ENCODE measurements at places on chromosomes 11 and 22. TPM values are rescaled to one million over a fixed set of nuclear protein-coding genes. Genes with fewer than 3 reads are reported as not detected.

Gene PVALB
- total RNA-seq: not detected

Gene CCS
- total RNA-seq: 47.2 TPM

DNA sequence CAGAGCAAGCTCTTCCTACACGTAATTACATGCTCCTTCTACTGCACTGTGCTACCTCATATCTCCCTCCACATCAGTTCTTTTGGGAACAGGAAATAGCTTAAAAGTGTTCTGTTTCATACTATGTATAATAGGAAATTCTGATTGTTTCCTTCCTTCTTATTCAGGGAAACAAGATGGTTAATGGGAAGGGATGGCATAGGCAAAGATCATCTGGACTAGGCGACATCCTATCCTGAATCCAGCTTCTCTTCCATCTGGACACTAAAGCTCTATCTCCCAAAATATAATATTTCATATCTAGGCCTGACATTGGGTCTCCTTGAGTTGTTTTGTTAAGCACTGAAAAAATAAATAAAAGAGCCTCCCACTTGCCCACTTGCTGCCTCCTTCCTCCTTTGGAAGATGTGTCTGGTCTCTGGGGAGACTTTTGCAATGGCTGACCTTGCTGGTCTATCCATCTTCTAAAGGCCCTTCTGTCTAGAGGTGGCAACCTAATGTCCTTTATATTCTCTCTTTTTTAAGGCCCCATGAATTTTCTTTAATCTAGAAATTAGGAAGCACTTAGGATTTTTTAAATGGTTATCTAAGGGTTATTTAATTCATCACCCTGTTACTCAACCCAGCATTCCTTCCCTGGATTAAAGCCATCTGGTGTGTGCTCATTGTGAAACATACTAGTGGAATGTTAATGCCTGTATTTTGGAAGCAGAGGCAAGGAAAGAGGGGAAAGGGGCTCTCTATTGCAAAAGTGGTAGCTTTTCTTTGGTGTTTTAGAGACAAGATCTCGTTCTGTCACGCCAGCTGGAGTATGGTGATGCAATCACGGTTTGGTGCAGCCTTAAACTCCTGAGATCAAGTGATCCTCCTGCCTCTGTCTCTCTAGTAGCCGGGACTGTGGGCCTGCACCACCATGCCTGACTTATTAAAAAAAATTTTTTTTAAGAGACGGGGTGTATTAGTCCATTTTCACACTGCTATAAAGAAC lies 20.6 kb downstream of the CLMP start:
- H3K36me3 ChIP-seq: no peaks in the 10 kb centered on the region
- H3K4me1 ChIP-seq: peaks cover 41% of the 10 kb centered on the region
- H3K27me3 ChIP-seq: no peaks in the 10 kb centered on the region
- no peak overlapping the region for H3K4me3 ChIP-seq

DNA sequence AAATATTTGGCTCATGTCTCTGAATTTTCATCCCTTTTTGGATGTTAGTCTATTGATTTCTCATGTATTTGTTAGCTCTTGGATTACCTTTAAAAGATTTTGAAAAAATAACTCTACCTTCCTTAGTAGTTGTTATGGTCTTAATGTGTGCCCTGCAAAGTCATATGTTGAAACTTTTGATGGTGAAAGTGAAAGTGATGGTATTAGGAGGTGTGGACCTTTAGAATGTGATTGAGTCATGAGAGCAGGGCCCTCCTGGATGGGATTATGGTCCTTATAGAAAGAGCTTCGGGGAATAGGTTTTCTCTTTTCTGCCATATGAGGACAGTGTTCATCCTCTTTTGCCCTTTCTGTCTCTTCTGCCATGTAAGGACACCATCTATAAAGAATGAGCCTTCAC lies 33.6 kb upstream of the MPPED2 start:
- no peaks in the 10 kb centered on the region for H3K4me1 ChIP-seq
- no peaks in the 10 kb centered on the region for H3K36me3 ChIP-seq
- no peak for DNase-seq

GRCh38 chr11:133581091-133581490 lies 48.8 kb upstream of the OPCML start:
- no peak for DNase-seq
- peaks cover 23% of the 10 kb centered on the region for H3K27me3 ChIP-seq
- no peak overlapping the region for H3K27ac ChIP-seq
- no peak overlapping the region for H3K4me3 ChIP-seq
- H3K36me3 ChIP-seq: no peaks in the 10 kb centered on the region
- H3K4me1 ChIP-seq: no peaks in the 10 kb centered on the region

GRCh38 chr11:83020942-83021779 lies 50.5 kb downstream of the RAB30 start:
- DNase-seq: no peak
- H3K36me3 ChIP-seq: no peaks in the 10 kb centered on the region
- H3K4me3 ChIP-seq: no peak overlapping the region
- peaks cover 22% of the 10 kb centered on the region for H3K4me1 ChIP-seq
- no peaks in the 10 kb centered on the region for H3K27me3 ChIP-seq
- H3K27ac ChIP-seq: no peak overlapping the region

DNA sequence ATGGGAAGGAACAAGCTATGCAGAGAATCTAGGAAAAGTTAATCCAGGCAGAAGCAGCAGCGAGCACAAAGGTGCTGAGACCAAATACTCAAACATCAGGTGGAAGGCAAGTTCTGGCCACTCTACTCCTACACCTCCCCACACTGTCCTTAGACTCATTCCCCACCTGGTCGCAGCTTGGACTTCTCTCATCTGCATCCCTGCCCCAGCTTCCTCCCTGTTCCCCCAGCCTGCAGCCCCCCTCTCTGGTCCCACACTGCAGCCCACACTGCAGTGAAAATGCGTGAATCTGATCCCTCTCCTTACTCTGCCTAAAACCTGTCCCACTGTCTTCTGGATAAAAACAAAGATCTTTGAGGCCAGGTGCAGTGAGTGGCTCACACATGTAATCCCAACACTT lies 9.1 kb downstream of the TPBGL start:
- H3K4me1 ChIP-seq: no peaks in the 10 kb centered on the region
- H3K36me3 ChIP-seq: no peaks in the 10 kb centered on the region
- peaks cover 50% of the 10 kb centered on the region for H3K27me3 ChIP-seq
- no peak overlapping the region for H3K27ac ChIP-seq
- H3K4me3 ChIP-seq: no peak overlapping the region

Data from PC-9 (cell line).